ENCODE measurements at places on chromosomes 3 and 15.

GRCh38 chr15:63381301-63382204 is at the start of gene CA12:
Gene CA12, minus strand, starts transcription at chr15:63381846. Its CDS starts 126 bp downstream, at chr15:63381720.
- DNase-seq = peak; percentile 55

DNA sequence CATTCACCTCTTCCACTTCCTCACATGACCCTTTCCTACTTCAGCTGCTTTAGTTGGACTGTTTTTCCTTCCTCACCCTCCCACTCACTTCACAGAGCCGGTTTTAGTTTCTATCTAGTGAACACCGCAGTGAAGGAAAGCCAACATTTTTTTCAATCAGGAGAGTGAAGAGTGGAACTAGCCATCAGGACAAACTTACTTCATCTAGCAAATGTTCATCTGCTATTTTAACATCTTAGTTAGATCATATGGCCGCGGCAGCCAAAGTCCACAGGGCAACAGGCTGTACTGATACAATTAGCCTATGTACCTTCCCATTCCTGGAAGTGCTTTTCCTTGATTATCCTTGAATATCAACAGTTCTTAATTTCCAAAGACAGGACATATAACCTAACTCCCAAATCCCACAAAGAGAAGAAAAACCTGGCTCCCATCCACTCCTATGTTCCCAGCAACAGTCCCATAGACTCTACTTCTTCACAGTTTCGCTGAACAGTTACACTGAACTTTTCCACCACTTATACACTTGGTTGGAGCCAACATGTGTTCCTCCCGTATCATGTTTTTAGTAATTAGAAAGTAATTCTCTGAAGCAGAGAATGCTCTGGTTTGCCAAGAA is 456.2 kb upstream of the THBS1 start:
- peak; percentile 39 for DNase-seq

DNA sequence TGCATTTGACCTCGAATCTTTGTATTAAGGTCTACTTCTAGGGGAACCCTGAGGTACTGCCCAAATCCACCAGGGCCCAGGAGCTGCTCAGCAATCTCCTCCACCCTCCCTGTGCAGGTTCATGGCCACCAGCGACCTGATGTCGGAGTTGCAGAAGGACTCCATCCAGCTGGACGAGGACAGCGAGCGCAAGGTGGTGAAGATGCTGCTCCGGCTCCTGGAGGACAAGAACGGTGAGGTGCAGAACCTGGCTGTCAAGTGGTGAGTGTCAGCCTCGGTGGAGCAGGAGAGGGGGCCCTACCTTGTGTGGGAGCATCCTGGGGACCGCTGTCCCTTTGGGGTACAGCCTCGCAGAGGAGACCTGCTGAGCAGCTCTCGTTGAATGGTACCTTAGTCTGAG is 6.9 kb downstream of the CAND2 start:
- DNase-seq = no peak

DNA sequence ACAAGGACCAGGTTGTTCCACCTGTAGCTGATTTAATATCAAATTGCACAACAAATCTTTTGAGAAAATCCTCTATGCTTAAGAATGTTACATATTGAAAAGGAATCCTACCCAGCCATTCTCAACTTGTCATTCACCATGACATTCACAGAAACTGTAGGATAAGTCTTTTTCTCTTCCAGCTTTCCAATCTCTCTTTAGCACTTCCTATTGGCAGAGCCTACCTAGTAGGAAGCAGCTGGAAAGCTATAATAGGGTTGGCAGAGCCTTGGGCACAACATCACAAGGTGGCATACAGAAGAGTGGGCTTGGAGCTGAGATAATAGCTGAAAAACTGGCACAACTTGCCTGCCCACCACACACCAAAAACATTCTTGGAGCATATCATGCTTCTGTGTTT is 67.3 kb upstream of the NUDT16 start:
- no peak for DNase-seq

GRCh38 chr3:152737021-152737908 is 97.7 kb upstream of the P2RY1 start:
- DNase-seq = peak; percentile 71

DNA sequence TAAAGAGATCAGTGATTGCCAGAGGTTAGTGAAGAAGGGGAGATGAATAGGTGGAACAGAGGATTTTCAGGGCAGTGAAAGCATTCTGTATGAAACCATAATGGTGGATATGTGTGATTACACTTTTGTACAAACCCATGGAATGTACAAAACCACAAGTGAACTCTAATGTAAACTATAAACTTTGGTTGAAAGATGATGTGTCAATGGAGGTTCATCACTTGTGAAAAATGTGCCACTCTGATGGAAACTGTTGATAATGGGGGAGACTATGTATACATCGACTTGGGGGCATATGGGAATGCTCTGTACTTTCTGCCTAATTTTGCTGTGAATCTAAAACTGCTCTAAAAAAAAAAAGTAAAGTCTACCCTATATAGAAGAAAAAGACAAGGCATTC is 68.7 kb upstream of the ARHGEF3 start:
- DNase-seq = peak; percentile 67

- no peak for DNase-seq
Measured at GRCh38 chr3:153967260-153967659, 153.9 kb upstream of the ARHGEF26 start.

DNA sequence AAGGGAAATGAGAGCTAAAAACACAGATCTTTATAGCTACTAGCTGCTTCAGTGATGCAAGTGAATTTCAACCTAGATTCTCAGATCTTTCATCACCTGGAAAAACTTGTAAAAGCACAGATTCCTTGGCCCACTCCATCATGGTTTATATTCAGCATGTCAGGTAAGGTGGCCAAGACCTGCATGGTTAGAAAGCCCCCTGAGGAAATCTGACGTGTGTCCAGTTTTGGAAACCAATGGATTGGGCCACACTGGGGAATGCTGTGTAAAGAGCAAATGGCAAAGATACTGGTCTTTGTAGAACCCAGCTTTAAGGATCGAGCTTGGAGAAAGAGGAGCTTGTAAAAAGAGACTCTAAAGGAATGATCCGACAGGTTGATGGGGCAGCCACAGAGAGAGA is 397.0 kb upstream of the ARRDC4 start:
- DNase-seq = no peak

DNA sequence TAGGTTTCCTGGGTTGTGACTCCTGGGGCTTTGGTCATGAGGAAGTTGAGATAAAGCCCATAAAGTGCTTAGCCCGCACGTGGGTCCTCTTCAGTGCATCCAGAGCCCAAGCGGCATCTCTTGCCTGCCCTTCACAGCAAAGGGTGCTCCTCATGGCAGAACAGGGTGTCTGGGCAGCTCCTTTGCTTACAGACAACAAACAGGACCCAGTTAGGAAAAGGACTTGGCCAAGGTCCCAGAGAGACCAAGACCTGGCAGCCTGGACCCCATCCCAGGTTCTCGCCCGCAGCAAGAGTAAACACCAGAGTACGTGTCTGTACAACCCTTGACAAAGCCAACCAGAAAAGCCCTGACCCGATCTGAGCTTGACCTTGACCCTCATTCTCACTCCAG is 27.0 kb downstream of the ALS2CL start:
- no peak for DNase-seq

- DNase-seq = no peak
Measured at GRCh38 chr3:140501061-140501769, 176.6 kb upstream of the TRIM42 start.

GRCh38 chr15:28786521-28786920 is 61.9 kb downstream of the GOLGA6L7 start:
- DNase-seq = peak; percentile 74

DNA sequence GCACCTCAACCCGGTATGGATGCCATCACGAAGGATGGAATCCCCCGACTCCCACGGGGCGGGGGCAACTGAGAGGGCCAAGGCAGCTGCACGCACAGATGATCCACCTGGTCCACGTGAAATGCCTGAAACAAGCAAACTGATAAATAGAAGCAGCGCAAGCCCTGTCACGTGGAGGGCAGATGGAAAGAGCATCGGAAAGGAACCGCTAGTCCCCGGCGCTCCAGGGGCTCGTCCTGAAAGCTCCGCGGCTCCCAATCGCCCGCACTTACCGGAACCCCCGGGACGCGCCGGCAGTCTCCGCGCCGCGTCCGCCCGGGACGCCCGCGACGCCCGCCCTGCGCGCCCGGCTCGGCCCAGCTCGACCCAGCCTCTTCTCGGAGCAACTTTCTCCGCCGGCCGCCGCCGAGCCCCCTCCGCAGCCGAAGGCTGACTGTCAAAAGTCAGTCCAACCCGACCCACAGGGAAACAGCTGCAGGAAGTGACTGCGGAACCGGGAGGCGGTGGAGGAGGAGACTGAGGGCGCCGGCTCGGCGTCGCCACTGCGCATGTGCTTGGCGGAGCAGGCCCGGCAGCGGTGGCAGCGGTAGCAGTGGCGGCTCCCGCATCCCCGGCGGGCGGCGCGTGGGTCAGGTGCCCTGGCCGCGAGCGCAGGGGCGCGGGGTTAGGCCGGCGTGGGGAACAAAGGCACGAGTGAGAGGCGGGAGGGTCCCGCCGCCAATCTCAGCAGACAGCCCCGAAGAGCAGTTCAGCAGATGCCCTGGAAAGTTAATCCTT is at the start of gene ZMAT3:
TSS of gene ZMAT3 (minus strand) at position 487 of the 777 bp plus-strand sequence. CDS start 4,057 bp downstream, outside the sequence.
- DNase-seq = peak; percentile 85

GRCh38 chr3:79146024-79146423 is 621.8 kb downstream of the ROBO1 start:
- DNase-seq = no peak

DNA sequence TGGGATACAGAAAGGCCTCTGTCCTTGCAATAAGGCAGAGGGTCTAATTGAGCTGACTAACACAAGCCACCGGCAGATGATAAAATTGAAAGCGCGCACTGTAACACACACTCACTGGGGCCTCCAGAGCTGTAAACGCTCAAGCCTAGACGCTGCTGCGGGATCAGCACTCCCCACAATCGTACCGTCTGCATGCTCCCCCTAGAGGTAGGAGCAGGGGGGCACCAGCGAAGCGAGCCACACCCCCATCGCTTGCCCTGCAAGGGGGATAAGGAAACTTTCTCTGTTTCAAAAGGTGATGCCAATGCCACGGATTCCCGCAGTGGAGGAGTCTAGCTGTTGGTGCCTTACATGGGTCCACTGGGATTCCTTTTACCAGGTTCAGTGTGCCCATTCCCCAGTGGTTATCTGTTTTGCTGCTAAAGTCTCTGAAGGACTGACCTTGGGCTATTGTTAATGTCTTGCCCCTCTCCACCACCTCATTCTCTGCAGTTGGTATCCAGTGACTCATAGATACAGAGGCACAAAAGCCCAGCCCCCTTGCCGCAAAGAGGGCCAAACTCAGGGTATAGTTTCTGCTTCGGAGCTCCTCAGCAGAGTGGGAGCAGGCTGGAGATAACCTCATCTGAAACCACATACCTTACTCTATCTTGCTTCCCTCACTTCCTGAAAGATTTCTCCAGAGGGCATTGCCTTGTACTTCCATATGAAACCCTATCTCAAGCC is 139.3 kb upstream of the KBTBD8 start:
- no peak for DNase-seq

DNA sequence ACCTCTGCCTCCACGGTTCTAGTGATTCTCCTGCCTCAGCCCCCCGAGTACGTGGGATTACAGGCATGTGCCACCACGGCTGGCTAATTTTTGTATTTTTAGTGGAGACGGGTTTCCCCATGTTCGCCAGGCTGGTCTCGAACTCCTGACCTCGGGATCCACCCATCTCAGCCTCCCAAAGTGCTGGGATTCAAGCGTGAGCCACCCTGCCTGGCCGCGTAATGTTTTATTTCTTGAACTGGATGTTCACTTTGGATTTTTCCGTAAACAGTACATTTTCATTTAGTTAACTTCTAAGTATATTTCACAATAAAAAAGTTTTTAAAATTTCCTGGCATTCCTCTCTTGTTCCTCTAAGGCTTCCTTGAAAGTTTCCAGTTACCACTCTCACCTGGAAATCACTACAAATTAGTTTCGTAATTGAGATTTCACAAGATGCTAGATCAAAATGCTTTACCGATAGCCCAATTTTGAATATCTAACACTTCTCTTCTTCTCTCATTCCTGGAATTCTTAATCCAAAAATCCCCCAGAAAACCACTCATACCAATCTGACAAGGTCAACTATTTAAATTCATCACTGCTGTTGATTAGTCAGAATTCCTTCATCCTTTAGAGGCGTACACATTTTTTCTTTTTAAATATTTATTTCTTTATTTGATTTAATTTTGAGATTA is 44.7 kb upstream of the INO80 start:
- DNase-seq = peak; percentile 56

DNA sequence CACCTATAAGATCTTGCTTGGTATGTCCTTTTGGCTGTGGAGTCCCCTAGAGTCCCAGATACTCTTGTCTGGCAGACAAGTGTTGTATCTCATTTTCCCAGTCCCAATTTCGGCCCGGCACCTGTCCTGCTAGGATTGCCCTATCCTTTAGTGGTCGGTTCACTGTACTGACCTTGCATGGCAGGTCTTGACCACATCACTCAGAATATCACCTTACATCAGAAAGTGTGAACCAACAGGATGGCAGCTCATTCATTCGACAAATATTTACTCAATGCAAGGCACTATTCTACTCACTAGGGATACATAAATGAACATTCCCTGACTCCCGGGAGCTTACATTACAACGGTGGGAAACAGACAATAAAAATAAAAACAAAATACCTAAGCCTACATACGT is 5.7 kb upstream of the CCDC80 start:
- no peak for DNase-seq

- DNase-seq = no peak
Measured at GRCh38 chr15:27692438-27692837, 406.7 kb downstream of the OCA2 start.

GRCh38 chr3:133466531-133467386 is 66.9 kb downstream of the BFSP2 start:
- no peak for DNase-seq

DNA sequence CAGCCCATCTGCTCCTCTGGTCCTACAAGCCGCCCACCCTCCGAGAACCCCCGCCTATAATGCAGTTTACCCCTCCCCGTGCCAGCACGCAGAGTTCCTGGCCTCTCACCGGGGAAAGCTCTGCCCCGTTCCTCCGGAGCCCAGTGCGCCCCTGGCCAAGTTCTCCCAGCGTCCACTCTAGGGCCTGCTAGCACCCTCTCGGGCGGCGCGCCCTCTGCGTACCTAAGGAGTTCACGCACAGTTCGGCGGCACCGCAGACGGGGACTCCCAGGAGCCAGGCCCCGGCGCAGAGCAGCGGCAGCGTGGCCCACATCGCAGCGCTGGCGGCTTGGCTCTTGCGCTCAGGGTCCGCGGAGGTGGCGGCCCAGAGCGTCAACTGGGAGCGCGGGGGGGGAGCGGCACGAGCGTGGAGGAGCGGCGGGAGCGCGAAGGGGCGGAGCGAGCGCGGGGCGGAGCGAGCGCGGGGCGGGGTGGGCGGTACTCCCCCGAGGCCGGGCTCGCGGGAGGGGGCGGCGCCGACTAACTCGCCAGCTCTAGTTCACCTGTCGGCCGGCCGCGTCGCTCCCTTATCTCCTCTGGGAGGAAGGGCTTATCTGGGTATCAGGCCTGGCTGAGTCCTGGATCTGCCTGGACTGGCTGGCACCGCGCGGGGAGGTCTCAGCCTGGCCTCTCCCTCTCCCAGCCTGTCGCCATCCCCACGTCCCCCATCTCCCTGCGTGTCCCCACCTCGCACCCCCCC is at the start of gene CTSH:
TSS of gene CTSH (minus strand) at position 378 of the 739 bp plus-strand sequence. CDS start at position 313, 65 bp downstream.
- peak; percentile 55 for DNase-seq

- DNase-seq = peak; percentile 85
Measured at GRCh38 chr3:161854232-161854771, 357.7 kb downstream of the OTOL1 start.
